Foreskin fibroblast (primary cell): ENCODE measurements at places on chromosomes 7 and 10.

- DNase-seq = peak; percentile 7
Measured at GRCh38 chr10:100654782-100655325, 90.5 kb upstream of the PAX2 start.

DNA sequence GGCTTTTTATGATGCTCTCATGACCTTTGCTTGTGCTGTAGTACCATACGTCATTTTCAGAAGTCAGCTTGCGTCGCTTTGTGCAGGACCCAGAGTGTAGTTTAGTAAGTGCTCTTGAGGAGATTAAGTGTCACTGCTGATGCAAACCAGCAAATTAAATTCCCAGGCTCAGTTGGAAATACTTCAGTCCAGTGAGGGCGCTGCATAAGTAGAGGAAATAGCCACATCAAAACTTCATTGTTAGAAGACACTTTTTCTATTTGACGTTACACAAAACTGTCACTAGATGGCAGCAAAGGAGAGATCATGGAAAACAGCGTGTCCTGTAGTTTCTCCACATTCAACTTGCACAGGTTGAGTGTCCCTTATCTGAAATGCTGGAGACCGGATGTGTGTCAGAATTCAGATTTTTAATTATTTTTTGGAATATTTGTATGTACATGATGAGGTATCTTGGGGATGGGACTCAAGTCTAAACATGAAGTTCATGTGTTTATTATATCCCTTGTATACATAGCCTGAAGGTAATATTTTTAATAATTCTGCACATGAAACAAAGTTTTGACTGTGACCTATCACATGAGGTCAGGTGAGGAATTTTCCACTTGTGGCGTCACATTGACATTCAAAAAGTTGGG is 7.9 kb downstream of the ZNF22 start:
- DNase-seq = peak; percentile 90

GRCh38 chr10:90856964-90857634 is 740 bp downstream of the HTR7 start:
- DNase-seq = peak; percentile 45

- no peak for DNase-seq
Measured at GRCh38 chr10:17647326-17647725, 3.4 kb downstream of the STAM start.

GRCh38 chr10:45592926-45593325 is 79.6 kb downstream of the ZFAND4 start:
- no peak for DNase-seq

DNA sequence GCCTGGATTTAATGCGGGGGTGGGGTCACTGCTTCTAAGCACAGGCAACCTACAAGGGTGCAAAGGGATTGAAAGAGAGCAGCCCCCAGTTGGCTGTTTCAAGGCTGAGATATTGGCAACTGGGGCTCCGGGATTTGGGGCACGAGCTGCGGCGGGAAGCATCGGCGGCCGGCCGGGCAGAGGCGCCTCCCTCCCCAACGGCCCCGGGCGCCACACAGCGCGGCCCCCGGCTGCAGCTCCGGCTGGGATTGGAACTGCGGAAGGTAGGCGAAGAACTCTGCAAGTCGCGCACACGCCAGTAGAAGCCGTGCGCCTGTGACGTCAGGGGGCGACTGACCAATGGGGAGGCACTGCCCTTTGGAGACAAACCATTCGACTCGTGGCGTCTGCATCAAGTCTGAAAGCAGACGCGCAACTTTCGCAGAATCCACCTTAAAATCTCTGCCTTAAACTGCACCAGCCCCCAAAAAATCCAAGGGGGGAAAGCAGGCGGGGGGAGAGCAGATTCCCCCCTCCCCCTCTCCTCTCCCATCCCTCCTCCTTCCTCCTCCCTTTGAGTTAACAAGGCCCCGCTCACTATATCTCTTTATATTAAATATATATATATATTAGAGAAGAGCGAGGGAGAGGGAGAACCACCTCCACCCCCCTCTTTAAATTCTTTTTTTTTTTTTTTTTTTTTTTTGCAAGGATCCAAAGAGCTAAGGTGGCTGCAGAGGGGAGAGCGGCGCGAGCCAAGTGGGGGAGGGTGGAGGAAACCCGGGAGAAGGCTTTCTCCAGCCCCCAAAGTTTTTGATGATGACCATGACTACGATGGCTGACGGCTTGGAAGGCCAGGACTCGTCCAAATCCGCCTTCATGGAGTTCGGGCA is at the start of gene DLX6:
DLX6 (plus strand) TSS at position 371 of the 872 bp plus-strand sequence; CDS start at position 796, 425 bp downstream.
- peak; percentile 30 for DNase-seq
